M059J (cell line): ENCODE measurements at places on chromosomes 16 and 17. TPM values are rescaled to one million over a fixed set of nuclear protein-coding genes. Genes with fewer than 3 reads are reported as not detected.

HSPB9 gene
- total RNA-seq, result not detected in 2 replicates

PYY gene
- total RNA-seq, result not detected in 2 replicates

TACO1 gene
- 19.6 and 26.7 TPM in 2 replicates for total RNA-seq

CACNG4 gene
- 3.0 and 5.5 TPM in 2 replicates for total RNA-seq

USP32 gene
- total RNA-seq, result 24.5 and 31.4 TPM in 2 replicates

NACA2 gene
- not detected in 2 replicates for total RNA-seq

C1QTNF8 gene
- total RNA-seq, result not detected in 2 replicates

ODAD4 gene
- total RNA-seq, result 0.27 and 1.7 TPM in 2 replicates

SLC16A13 gene
- total RNA-seq, result 0.30 and 0.54 TPM in 2 replicates

FNDC8 gene
- not detected in 2 replicates for total RNA-seq

ACSM2A gene
- total RNA-seq, result not detected in 2 replicates

NHERF2 gene
- 143 and 175 TPM in 2 replicates for total RNA-seq

PLA2G10 gene
- not detected in 2 replicates for total RNA-seq

UNC13D gene
- total RNA-seq, result 0.07 TPM in 1 of 2 replicates, not detected in the other
